ENCODE measurements at places on chromosomes 4 and X.

GRCh38 chr4:157221895-157222770 is 1.6 kb downstream of the GRIA2 start:
- peak; percentile 11 for DNase-seq

- DNase-seq, result no peak
Observed at GRCh38 chr4:110636171-110636679, 13.3 kb upstream of the PITX2 start.

DNA sequence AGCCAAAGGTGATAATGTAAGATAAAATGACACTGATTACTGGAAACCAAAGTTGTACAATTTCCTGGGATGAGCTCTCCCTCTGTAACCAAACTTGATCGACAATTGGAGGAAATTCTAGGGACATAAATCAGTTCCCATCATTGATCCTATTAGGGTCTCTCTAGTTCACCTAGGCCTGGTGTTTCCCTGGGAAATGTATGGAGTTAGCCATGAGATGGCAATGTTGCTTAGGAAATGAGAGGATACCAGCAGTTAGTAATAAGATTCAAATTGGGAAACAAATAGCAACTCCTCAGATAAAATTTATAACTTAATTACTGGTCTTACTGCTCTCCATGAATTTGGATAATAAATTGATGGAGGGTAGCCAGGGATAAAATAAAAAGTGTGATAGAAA is 52.2 kb downstream of the SPATA18 start:
- DNase-seq, result peak; percentile 22

- peak; percentile 58 for DNase-seq
Observed at GRCh38 chrX:13646154-13646549, 6.8 kb upstream of the TCEANC start.

DNA sequence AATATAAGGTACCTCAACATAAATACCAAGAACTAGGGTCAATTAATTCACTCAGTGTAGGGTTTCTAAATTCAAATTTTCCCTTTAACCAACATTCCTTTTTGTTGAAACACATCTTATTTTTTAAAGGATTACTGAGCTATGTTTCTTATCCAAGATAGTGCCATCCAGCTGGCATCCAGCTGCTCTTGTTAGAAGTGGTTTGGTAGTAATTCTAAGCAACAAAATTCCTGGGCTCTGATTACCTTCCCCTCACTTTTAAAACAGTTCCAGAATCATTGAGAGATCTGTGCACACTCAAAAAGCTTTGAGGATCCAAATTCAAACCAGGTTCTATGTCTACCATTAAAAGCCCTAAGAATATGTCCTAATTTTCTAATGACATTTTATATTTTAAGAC is 583.7 kb downstream of the TRIML1 start:
- DNase-seq, result no peak

DNA sequence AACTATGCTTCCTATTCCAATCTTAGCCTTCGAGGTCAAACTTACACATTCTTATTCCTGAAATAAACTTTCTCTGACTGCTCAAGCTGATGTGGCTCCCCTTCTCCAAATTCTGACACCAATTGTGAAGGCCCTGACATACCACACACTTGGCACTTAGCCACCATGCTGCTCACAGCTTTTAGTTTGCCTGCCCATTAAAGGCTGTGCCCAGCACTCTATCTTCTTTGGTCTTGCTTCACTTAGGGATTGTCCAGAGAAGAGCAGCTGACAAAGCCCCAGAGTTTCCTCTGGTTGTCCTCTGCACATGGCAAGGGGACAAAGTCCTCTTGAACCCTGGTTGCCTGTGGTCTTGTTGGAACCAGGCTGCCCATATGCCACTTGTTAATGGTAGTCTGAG is 126.1 kb downstream of the ARHGEF9 start:
- DNase-seq, result no peak

DNA sequence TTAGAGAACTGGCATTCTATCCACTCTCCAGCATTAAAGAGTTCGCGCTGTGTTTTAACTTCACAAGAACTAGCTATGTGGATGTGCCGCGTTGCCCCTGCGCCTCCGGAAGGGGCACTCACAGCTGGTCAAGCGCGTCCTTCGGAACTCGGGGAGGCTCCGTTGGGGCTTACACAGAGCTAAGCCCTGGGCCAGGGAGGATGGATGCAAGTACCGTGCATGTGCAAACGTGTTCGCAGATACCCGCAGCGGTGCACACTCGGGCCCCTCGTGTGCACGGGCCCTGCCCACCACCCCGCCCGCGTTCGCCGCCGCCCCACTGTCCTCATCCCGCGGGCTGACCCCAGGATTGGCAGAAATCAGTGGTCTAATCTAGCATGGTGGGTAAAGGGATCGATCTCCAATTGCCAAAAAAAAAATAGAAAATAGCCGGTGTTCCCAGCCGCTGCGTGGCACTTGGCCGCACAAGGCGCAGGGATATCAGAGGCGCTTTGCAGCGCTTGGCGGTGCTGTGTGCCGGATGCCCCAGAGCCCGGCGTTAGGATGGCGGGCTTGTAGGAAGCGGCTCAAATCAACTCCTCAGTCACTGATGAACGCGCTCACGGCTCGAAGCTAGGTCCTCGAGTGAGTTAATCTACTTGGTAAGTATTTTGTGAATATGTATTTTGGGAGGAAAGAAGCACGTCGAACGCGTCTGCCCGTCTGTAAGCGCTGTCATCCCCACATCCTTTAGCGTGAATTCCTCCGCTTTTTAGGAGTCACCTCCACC is 989 bp upstream of the PCDH10 start:
- peak; percentile 31 for DNase-seq

DNA sequence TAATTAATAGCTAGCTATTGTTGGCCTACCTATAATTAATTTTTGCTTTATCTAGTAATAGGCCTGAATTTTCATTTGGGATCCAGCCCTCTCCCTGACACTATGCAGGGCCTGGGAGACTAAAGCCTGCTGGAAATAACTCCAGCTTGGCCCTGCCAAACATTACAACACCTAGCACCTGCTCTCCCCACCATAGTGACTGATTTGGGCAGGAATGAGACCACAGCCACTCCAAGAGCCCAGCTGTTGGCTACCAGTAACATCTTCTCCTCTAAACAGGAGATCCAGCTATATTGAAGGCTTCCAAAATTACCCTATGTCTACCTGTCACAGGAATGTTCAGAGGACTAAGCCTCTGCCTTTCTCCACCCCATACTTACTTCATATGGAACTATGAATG is 225.1 kb downstream of the IDS start:
- no peak for DNase-seq

GRCh38 chrX:46849933-46850332 is 13.1 kb downstream of the RP2 start:
- no peak for DNase-seq

GRCh38 chrX:115018040-115018647 is 728 bp upstream of the IL13RA2 start:
- no peak for DNase-seq

Measured in AG20443 (cell line).